ENCODE measurements at places on chromosomes 5 and 9. TPM values are rescaled to one million over a fixed set of nuclear protein-coding genes. Genes with fewer than 3 reads are reported as not detected.

DNA sequence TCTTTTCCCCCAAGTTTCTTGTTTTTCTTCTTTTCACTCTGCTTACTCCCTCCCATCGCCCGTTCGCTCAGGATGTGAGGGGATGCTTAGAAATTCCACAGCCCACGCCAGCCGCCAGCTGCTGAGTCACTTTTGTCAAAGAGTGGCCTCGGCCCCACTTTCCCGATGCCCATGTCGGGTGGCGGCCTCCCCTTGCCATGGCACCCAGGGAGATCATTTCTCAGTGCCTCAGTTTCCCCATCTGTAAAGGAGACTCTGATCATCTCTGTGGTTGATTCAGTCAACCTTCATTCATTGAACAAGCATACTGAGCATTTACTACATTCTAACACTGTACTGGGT, 353 bp upstream of the PDGFRB start:
- H3K27me3 ChIP-seq, result peaks cover 18% of the 10 kb centered on the region
- H3K36me3 ChIP-seq, result no peaks in the 10 kb centered on the region
- H3K4me3 ChIP-seq, result no peak overlapping the region
- no peak overlapping the region for H3K27ac ChIP-seq
- peaks cover 19% of the 10 kb centered on the region for H3K4me1 ChIP-seq
- no peak for DNase-seq

GRCh38 chr5:153565822-153566221, 75.4 kb downstream of the GRIA1 start:
- H3K36me3 ChIP-seq, result no peaks in the 10 kb centered on the region
- H3K4me1 ChIP-seq, result no peaks in the 10 kb centered on the region
- H3K4me3 ChIP-seq, result no peak overlapping the region
- no peak for DNase-seq
- H3K27me3 ChIP-seq, result no peaks in the 10 kb centered on the region
- no peak overlapping the region for H3K27ac ChIP-seq

DNA sequence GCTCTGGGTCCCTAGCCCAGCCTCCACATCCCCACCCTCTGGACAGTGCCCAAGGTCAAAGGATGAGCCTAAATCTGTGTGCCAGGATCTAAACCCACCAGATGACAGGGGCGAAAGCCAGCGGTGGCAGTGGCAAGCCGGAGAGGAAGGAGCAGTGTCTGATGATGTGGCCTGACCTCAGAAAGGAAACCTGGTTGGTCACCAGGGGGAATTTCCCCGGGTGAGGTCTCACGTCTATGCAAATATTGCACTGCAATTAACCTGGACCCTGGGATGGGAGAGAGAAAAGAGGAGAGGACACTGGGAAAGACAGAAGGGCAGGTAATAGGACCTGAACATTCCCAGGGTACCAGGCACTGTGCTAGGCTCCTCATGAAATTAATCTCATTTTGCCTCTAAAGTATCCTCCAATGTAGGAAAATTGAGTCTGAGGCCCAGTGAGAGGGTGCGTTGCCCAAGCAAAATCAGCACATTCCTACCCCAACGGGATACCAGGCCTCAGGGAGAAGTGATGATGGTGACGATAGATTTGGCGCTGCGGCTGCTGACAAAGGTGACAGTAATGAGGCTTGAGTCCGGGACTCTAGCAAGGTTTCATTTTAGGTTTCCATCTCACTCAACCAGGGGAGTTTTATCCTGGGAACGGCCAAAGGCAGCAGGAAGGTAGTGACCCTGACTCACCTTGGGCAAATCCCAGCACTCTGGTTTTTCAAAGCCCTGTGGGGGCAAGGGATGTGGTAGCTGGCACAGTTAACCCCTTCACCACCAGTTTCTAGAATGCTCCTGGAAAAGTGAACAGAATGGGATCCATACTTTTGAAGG, 13.4 kb upstream of the TNIP1 start:
- no peak for DNase-seq
- no peak overlapping the region for H3K4me3 ChIP-seq
- no peaks in the 10 kb centered on the region for H3K27me3 ChIP-seq
- peaks cover 19% of the 10 kb centered on the region for H3K4me1 ChIP-seq
- H3K27ac ChIP-seq, result no peak overlapping the region

Gene STARD4
- total RNA-seq, result 41.6 TPM

Gene OR1J1
- not detected for total RNA-seq

Measured in K562 (cell line).